T-cell (primary cell): ENCODE measurements at places on chromosomes 1 and 21. TPM values are rescaled to one million over a fixed set of nuclear protein-coding genes. Genes with fewer than 3 reads are reported as not detected.

- DNase-seq = no peak
These were observed 362.4 kb downstream of the NEGR1 start for GRCh38 chr1:71919811-71920509.

- DNase-seq = no peak
These were observed 57.1 kb downstream of the TGFB2 start for GRCh38 chr1:218401998-218402785.

DNA sequence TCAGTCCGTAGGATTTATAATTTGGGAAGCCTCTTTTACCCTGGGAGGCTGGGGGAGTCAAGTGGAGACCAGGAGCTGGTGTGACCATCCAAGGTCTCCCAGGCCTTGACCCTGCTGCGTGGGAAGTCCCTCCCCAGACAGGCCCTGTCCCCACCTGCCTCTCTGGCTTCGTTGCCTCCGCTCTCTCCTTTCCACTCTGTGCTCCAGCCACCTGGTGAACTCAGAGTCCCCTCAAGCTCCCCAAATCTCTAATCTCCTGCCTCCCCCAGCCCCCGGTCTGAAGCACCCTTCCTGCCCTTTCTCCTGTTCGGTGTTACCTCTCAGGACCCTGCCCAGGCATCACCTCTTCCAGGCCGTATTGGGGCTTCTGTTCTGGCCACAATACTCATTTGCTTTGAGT, 27.9 kb downstream of the CDCP2 start:
- DNase-seq = no peak

DNA sequence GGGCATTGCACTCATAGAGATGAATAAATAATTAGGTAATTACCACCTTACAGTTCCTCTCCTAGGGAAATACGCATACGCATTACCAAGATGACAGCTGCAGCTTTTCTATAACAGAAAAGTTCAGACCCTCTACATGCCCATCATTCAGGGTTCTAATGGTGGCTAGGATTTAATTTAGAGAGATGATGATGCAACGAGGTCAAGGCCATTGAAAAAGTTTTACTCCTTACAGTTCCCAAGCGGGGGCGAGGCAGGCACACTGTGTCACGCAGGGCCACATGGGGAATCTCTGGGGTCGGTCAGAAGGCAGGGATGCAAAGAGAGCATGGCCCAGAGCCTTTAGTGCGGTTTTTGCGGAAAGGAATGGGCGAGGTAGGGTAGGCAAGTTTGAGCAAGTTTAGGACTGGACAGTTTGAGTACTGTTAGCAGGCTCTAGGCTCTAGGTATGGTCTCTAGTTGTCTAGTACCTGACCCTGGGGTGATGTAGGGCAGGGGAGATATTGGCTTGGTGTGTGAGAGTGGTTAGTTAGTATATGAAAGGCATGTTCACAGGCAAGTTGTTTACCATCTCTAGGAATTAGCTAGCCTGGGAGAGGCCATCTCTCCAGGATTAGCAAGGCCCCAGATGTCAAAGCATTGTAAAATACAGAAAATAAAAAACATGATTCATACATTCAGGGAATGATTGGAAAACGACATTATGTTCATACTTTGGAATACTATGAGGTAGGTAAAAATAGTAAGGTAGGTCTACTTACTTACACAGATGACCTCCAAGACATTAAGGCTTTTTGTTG, 29.6 kb upstream of the ID3 start:
- DNase-seq = no peak

DNA sequence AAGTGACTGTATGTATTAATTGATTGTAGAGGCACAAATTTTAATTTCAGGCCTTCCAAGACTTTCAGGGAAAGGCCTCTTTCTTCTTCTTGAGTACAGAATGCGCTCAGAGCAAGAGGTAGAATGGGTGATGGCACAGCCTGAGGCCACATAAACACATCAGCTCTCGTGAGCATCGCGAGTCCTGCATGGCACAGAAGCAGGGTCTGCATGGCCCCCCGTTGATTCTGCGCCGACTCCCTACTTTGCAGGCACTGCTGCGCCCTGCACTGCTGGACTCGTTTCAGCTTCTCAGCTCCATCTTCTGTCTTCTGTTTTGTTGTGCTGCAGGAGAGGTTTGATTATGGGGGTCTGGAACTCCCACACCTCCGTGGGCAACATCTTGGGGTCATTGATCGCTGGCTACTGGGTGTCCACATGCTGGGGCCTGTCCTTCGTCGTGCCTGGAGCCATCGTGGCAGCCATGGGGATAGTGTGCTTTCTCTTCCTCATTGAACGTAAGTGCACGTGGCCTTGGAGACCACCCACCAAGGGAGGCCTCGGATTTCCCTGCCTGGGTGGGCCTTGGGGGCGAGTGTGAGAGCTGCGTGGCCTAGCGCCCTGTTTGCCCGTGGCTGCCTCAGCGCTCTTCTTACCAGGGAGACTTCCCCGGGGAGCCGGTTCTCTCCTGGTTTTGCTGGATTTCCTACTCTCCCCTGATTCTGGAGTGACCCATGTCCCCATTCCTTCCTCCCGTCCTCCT, 29.6 kb downstream of the SLC37A1 start:
- no peak for DNase-seq

The DPT gene
- total RNA-seq = not detected

The ANGPTL3 gene
- not detected for total RNA-seq

DNA sequence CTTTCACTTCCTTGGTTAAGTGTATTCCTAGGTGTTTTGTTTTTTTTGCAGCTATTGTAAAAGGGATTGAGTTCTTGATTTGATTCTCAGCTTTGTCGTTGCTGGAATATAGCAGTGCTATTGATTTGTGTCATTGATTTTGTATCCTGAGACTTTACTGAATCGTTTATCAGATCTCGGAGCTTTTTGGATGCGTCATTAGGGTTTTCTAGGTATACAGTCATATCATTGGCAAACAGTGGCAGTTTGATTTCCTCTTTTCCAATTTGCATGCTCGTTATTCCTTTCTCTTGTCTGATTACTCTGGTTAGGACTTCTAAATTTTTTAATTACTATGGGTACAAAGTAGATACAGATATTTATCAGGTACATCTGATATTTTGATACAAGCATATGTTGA, 75.4 kb downstream of the SLC35A3 start:
- DNase-seq = no peak
